ENCODE measurements at places on chromosomes 6 and 20.

- no peak for DNase-seq
These were observed 32.9 kb downstream of the FRK start for GRCh38 chr6:116027801-116028200.

DNA sequence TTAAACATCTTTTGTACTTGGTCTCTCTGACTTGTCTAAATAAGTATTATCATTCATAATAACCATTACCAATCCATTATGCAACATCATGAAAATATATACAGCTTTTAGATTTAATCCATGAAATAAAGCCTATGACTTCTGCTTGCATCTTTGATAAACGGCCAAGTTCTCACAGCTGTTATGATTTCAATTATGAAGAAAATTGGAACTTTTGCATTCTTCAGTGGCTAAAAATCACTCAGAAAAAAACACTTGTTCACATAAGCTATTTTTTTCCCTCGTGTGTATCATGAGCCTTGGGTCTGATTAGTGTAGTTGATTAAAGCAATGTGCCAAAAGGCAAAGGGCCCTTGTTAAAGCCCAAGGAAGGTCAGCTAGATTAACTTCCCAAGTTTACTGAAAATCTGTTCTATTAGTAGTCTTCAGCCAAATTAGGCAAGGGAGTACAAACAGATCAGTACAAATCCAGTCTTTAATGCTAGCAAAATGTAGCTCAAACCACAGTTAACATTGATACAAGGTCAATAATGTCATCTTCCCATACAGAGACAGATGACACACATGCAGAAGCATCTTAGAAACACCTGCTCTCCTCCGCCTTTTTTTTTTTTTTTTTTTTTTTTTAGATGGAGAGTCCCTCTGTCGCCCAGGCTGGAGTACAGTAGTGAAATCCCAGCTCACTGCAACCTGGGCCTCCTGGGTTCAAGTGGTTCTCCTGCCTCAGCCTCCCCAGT, 69.9 kb downstream of the SGK1 start:
- DNase-seq: no peak

- DNase-seq: no peak
These were observed 19.9 kb downstream of the TPX2 start for GRCh38 chr20:31758991-31759390.

- no peak for DNase-seq
These were observed 283.8 kb downstream of the ALDH8A1 start for GRCh38 chr6:134666125-134666524.

- DNase-seq: no peak
These were observed 81.7 kb downstream of the QKI start for GRCh38 chr6:163496205-163496604.

All from NCI-H1436 treated with DMSO at 0.1 percent for 48 hours (cell line).